CD4-positive, alpha-beta memory T cell (primary cell): ENCODE measurements at places on chromosomes 11 and 22. TPM values are rescaled to one million over a fixed set of nuclear protein-coding genes. Genes with fewer than 3 reads are reported as not detected.

The PITPNM1 gene
- polyA plus RNA-seq = 15.0 TPM

The SHISAL1 gene
- not detected for polyA plus RNA-seq

The CFAP300 gene
- not detected for polyA plus RNA-seq

The SCN3B gene
- polyA plus RNA-seq = 0.05 TPM

The GDPD4 gene
- polyA plus RNA-seq = not detected

The TRIM51 gene
- not detected for polyA plus RNA-seq

The GLYAT gene
- not detected for polyA plus RNA-seq

The CEP126 gene
- 0.71 TPM for polyA plus RNA-seq

The EMID1 gene
- 0.11 TPM for polyA plus RNA-seq

The TEX54 gene
- 1.9 TPM for polyA plus RNA-seq

The PLAAT2 gene
- not detected for polyA plus RNA-seq

The CARD18 gene
- not detected for polyA plus RNA-seq

The PATE2 gene
- not detected for polyA plus RNA-seq

The DEFB131B gene
- not detected for polyA plus RNA-seq

The WNT11 gene
- polyA plus RNA-seq = 0.16 TPM

The TRIM49 gene
- polyA plus RNA-seq = not detected

The PNPLA3 gene
- polyA plus RNA-seq = not detected

The CARD16 gene
- 219 TPM for polyA plus RNA-seq

The OR5AN1 gene
- not detected for polyA plus RNA-seq

The DNAJC24 gene
- 15.9 TPM for polyA plus RNA-seq

The HTR3B gene
- polyA plus RNA-seq = not detected

The GNB1L gene
- polyA plus RNA-seq = 12.7 TPM

The SCO2 gene
- 8.1 TPM for polyA plus RNA-seq

The DDT gene
- polyA plus RNA-seq = 133 TPM

The SCGB1D2 gene
- not detected for polyA plus RNA-seq

The IGHMBP2 gene
- polyA plus RNA-seq = 8.7 TPM

The MS4A3 gene
- polyA plus RNA-seq = not detected

The OR2AT4 gene
- polyA plus RNA-seq = not detected

The CBLIF gene
- not detected for polyA plus RNA-seq

The MFNG gene
- polyA plus RNA-seq = 339 TPM

The TUBA8 gene
- 0.33 TPM for polyA plus RNA-seq

The PPM1F gene
- 7.2 TPM for polyA plus RNA-seq

The PIH1D2 gene
- polyA plus RNA-seq = not detected

The XKR3 gene
- polyA plus RNA-seq = not detected

The E2F8 gene
- not detected for polyA plus RNA-seq

The TSSK2 gene
- polyA plus RNA-seq = not detected

The DEUP1 gene
- polyA plus RNA-seq = not detected

The CTR9 gene
- 39.7 TPM for polyA plus RNA-seq

The SCGB2A2 gene
- polyA plus RNA-seq = not detected

The OR52H1 gene
- not detected for polyA plus RNA-seq
